ENCODE measurements at places on chromosomes 7 and 10.

GRCh38 chr10:96609510-96609909 is 22.7 kb upstream of the TM9SF3 start:
- DNase-seq, result no peak

- no peak for DNase-seq
Measured at GRCh38 chr7:408751-409311, 110.8 kb downstream of the PDGFA start.

DNA sequence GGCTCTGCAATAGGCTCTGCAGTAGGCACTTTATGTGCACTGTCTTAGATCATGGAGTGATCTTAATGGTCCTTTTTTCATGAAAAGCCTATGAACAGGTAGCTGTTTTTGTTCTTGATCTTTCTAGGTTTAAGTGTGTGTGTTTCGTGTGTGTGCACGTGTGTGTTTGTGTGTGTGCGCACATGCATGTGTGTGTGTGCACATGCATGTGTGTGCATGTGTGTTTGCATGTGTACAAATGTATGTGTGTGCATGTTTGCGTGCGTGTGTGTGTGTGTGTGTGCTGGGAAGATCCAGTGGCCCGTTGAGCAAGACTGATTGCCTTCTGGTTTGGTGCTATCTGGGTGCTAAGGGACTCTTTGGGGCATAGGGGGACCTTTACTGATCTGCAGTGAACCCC is 334.8 kb downstream of the GLRX3 start:
- no peak for DNase-seq

GRCh38 chr7:121032645-121033460 is 44.3 kb downstream of the CPED1 start:
- DNase-seq, result no peak

- no peak for DNase-seq
Measured at GRCh38 chr10:7243873-7244272, 167.0 kb downstream of the SFMBT2 start.

DNA sequence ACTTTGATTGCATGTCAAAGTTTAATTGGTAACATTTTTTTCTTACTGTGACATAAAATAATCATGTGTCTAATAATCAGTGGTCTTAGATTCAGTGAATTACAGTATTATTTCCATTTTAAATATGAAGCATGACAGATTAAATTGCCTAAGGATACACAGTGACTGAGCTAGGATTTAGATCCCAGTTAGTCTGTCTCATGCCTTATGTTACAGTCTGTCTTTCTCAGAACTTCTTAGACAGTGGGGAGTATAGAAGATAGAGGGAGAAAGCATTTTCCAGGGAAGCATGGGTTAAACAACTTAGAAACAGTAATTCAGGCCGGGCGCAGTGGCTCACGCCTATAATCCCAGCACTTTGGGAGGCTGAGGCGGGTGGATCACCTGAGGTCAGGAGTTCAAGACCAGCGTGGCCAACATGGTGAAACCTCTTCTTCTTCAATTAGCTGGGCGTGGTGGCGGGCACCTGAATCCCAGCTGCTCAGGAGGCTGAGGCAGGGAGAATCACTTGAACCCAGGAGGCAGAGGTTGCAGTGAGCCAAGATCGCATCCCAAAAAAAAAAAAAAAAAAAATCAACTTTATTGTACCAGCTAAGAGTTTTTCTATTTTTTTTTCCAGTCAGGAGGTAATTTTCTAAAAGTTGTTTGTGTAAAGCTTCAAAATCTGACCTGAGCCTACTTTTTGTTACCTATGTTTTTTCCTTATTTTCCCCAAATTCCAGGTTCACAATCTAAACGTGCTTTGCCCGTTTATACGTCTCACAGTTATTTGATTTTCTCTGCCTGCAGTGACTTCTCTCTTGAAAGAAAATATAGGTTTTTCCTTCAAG is 3.3 kb downstream of the CASD1 start:
- DNase-seq, result no peak

DNA sequence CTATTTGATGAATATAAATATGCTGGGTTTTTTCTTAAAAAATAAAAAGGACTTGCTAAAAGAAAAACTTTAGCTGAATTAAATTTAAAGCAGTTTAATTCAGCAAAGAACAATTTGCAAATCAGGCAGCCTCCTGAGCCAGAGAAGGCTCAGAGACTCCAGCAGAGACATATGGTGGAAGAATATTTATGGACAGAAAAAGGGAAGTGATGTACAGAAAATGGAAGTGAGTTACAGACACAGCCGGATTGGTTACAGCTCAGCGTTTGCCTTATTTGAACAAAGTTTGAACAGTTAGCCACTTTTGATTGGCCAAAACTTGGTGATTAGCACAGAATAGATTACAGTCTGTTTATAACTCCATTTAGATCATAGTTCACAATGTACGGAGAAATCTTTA is 110.3 kb downstream of the GAD2 start:
- no peak for DNase-seq

DNA sequence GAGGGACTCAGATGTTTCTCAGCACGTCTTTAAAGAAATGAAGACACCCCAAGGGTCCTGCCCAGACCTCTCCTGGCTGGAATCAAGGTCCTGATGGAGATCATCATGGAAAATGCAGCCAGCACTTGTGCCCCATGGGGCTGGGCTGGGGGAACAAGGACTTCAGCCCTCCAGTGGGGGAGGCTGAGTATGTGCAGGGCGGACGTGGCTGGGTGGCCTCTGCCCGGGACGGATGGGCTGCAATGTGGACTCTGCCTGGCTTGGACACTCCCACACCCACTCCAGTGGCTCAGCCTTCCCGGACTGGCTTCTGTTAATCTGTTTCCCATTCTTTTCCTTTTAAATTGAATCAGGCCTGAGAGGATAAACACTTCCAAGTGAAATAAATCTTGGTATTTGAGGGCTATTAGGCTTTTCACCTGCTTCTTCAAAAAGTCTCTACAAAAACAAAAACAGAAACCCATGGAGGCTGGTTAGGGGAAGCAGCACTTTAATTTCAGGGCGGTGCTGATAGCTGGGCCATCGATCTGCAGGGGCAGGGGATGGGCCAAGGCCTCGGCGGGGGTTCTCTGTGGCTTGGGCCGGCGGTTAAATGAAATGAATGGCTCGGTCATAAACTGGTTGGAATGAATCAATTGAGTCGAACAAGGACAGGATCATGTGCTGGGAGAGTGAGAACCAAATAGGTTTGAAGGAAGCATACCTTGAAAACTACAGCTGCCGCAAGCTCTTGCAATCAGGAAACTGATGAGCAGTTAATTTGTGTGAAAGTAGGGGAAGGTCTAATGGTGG is 51.4 kb downstream of the ADARB2 start:
- DNase-seq, result no peak

DNA sequence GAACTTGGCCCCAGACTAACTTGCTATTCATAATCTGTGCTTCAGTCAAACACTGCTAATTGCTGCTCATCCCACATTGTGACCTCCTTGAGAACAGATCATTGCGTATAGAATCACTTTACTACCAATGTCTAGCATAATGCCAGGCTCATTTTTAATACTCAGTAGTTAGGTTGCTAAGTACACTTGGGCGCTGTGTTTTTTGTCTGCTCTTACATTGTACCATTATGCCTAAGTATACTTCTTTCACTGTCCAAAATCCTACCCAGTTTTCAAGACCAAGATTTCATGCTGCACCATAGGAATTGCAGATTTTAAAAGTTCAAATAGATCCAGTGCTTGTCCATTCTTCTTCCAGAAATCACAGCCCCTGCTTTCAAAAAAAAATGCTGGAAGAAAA is 32.8 kb upstream of the TMEM106B start:
- DNase-seq, result no peak

DNA sequence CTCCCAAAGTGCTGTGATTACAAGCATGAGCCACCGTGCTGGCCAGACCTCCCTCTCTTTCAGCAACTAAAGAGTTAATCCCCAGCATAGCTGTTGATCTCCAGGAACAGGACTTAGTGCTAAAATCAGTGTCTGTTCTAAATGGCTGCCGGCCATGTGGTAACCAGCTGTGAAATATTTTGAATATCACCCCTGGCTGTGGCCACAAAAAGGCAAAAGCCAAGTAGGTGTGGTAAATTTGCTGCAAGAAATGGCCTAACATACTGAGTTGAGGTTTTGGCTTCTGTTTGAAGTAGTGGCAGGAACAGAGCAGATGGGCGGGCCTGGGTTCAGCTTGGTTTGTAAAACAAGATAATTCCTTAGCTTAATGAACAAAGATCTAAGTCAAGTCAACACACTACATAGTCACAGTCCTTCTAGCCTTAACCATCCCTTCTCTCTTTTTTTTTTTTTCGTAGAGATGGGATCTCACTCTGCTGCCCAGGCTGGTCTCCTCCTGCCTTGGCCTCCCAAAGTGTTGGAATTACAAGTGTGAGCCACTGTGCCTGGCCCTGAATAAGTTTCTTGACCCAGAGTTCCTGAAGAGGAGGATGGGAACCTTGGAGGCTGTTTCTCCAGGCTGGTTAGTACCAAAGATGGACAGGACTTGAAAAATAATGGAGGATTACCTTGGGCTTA is 22.7 kb upstream of the AGFG2 start:
- DNase-seq, result no peak

DNA sequence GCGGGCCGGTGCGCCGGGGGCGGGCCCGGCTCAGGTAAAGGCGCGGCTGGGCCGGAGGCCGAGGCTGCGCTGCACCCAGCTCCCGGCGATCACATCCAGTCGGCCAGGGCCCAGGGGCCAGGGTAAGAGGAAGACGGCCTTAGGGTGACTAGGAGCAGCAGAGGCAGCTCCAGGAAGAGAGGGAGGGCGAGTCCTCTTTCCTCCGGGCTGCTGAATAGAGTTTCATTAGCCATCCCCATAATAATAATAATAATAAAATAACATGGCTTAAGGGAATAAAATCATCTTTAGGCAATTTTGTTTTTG is 44.8 kb upstream of the CDK1 start:
- no peak for DNase-seq

DNA sequence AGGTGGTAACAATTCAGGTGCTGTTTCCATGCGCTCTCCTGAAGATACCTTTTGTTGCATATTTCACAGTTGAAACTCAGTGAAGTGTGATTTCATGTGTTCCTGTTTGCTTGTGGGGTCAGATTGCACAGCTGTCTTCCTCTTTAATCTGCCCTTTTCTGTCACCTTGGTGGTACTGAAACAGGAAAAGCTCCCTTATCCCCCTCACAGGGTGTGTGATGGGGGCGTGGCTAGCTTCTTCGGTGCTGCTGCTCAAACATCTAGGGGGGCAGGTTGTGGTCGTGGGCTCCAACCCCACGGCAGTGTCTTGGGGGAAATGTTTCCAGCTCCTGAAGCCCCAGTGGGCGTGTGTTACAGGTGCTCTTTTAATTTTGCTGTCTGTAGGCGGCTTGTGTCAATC is 107.4 kb upstream of the KLF14 start:
- DNase-seq, result no peak

GRCh38 chr7:55563596-55564325 is 8.5 kb downstream of the VOPP1 start:
- DNase-seq, result no peak

DNA sequence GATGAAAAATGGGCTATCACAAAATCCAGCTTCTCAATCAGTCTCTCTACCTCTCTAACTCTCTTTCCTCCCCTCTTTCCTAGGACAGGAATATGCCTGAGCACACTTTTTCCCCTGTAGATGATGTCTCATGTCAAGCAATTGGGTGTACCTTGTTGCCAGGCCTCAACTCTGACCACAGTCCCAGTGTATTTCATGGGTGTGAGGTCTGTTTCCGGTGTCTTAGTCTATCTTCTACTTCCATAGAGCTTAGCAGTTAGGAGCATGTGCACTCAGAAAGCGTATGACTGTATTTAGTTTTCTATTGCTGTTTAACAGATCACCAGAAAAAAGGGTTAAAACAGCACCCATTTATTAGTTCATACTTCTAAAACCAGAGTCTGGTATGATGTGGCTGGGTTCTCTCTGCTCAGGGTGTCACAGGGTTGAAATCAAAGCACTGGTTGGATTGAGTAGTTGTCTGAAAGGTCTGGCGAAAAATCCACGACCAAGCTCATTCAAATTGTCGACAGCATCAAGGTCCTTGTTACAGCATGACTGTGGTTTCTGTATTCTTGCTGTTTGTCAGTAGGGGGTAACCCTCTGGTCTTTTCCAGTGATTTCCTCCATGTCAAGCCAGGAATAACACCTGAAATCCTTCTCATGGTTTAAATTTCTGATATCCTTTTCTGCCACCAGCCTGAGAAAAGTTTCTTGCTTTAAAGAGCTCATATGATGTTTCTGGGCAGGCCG is 130.0 kb downstream of the THSD7A start:
- DNase-seq, result no peak

- no peak for DNase-seq
Measured at GRCh38 chr7:4238861-4239260, 443.2 kb upstream of the FOXK1 start.

- no peak for DNase-seq
Measured at GRCh38 chr10:118927321-118927720, 102.2 kb upstream of the NANOS1 start.

- DNase-seq, result no peak
Measured at GRCh38 chr10:4515721-4516120, 310.3 kb upstream of the AKR1E2 start.

DNA sequence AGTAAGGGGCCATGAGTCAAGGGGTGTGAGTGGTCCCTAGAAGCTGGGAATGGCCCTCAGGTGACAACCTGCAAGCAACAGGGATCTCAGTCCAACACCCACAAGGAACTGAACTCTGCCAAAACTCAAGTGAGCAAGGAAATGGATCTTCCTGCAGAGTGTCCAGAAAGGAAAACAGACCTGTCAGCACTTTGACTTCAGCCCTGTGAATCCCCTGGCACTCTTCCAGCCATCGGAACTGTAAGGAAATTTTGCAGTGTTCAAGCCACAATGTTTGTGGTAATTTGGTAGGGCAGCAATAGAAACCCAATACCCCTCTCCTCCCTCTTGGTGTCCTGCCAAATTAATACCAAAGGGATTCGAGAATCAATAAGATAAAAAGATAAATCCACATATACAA is 6.9 kb downstream of the LYZL1 start:
- DNase-seq, result no peak

DNA sequence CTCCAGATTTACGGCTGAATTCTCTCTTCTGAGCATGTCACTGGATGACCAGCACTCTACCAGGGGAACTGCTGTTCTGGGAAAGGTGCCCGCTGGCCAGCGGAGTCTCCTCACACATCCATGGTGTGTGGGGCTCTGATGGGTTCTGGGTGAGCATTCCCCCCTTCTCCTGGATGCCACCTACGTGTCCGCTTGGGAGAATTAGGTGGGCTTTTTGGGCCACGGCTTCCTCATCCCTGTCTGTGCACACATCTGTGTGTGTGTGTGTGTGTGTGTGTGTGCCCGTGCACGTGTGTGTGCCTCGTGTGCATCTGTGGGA is 163.0 kb downstream of the DNAJB6 start:
- DNase-seq, result no peak

DNA sequence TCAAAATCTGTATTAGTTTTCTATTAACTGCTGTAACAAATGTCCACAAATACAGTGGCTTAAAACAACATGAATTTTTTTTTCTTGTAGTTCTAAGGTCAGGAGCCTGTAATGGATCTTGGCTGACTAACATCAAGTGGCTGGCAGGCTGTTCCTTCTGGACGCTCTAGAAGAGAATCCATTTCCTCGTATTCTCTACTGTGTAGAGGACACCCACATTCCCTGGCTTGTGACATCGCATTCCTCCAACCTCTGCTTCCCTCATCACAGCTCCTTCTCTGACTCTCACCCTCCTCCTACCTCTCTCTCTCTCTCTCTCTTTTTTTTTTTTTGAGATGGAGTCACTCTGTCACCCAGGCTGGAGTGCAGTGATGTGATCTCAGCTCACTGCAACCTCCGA is 4.8 kb upstream of the CALHM1 start:
- DNase-seq, result no peak
